ENCODE measurements at places on chromosomes 6 and 20.

DNA sequence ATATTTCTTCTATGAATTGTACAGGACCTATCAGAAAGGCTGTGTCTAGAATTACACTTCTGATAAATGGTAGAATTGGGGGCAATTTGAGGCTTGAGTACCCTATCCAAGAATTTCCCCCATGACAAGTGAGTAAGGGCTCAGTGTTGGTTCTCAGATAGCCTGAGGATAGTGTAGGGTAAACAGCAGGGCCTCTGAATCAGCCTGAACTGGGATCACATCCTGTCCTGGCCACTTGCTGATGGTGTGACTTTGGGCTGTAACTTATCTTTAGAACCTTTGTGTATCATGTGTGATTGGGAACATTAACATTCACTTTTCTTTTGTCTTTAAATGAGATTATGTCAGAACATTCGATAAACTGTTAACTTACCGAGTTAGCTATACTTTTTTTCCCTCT lies 151.0 kb downstream of the CLIC5 start:
- DNase-seq: no peak

GRCh38 chr6:136051140-136051775 lies 198.9 kb downstream of the MTFR2 start:
- no peak for DNase-seq

GRCh38 chr6:35048031-35048613 lies 93.0 kb downstream of the TCP11 start:
- no peak for DNase-seq

- DNase-seq: no peak
Measured at GRCh38 chr6:20415304-20415703, 13.6 kb downstream of the E2F3 start.

DNA sequence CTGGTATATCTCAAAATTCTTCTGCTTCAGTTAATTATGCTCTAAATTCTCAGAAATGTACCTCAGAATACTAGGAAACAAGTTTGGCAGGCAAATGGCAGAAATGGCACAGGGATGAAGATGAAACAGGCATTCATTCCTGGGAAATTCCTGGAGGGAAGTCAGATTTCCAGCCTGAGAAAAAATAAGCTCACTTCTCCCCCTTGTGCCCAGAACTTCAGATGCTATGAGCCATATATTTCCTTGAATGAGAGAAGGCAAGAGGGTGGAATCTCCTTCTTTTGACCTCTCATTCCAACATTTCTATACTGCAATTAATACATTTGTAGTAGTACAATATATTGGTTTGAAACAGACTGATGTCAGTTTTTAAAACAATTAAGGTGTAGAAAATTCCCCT lies 22.8 kb downstream of the RGS17 start:
- DNase-seq: peak; percentile 52

DNA sequence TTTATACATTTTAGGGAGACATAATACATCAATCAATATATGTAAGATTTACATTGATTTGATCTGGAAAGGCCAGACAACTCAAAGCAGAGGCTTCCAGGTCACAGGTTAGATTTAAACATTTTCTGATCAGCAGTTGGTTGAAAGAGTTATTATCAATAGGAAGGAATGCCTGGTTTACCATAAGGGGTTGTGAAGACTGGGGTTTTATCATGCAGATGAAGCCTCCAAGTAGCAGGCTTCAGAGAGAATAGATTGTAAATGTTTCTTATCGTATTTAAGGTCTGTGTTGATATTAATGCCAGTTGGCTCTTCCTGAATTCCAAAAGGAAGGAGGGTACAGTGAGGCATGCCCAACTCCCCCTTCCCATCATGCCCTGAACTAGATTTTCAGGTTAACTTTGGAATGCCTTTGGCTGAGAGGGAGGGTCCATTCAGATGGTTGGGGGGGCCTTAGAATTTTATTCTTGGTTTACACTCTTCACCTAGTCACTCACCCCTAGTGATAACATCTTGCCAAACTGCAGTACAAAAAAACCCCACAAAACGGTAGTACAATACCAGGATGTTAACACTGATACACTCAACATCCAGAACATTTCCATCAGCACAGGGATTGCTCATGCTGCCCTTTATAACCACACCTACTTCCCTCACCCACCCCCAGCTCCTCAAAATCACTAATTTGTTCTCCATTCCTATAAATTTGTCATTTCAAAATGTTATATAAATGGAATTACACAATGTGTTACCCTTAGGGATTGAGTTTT lies 259.6 kb upstream of the PLN start:
- peak; percentile 4 for DNase-seq

GRCh38 chr6:26420688-26421171 lies 18.7 kb downstream of the BTN3A1 start:
- no peak for DNase-seq

GRCh38 chr20:53954723-53955658 lies 115.4 kb downstream of the BCAS1 start:
- DNase-seq: no peak

GRCh38 chr6:149964308-149965193 lies 808 bp downstream of the ULBP1 start:
- DNase-seq: peak; percentile 28

- DNase-seq: no peak
Measured at GRCh38 chr6:106973018-106973835, 1.3 kb downstream of the CD24 start.

- DNase-seq: peak; percentile 93
Measured at GRCh38 chr6:15608396-15608795, 54.4 kb downstream of the DTNBP1 start.

DNA sequence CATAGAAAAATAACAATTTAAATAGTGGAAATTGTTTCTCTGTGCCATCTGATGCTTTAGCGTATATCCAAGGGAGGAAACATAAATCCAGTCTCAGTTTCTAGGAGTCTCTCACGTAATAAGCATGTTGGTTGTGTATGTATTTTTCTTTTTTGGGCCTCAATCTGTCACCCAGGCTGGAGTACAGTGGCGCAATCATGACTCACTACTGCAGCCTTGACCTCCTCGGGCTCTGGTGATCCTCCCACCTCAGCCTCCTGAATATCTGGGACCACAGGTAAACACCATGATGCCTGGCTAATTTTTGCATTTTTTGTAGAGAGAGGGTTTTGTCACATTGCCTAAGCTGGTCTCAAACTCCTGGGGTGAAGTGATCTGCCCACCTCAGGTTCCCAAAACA lies 78.6 kb upstream of the PLN start:
- DNase-seq: no peak

DNA sequence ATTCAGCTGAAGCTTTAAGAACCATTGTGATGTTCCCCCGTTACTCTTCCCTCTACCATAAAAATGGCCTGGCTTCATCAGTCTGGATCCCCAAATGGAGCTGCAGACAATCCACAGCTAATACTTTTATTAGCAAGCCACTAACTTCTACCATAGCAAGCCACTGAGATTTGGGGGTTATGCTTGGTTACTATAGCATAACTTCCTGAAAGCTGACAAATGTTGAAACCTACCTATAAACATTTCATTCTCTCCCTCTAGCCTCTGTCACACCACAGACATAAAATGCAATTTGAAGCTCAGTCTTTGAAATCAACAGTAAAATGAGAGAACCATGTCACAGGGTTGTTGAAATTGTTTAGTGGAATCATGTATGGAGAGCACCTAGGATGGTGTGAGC lies 3.0 kb upstream of the HTR1E start:
- no peak for DNase-seq

DNA sequence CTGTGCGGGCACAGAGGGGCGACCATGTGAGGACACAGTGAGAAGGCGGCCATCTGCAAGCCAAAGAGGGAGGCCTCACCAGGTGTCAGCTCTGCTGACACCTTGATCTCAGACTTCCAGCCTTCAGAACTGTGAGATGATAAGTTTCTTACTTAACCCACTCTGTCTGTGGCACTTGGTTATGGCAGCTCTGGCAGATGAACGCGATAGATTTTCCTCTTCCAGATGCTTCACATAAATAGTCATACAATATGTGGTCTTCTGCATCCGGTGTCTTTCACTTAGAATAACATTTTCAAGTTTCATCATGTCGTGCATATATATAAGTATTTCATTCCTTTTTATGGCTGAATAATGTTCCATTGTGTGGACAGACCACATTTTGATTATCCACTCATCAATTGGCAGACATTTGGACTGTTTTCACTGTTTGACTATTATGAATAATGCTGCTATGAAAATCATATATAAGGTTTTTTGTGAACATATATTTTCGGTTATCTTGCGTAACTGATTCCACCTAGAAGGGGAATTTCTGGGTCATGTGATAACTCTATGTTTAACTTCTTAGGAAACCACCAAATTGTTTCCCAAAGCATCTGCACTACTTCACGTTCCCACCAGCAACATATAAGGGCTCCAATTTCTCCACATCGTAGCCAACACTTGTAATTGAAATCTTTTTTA lies 30.2 kb downstream of the PRR18 start:
- DNase-seq: no peak

GRCh38 chr6:81751388-81752083 lies 945 bp downstream of the TENT5A start:
- peak; percentile 24 for DNase-seq

- DNase-seq: no peak
Measured at GRCh38 chr20:42697962-42698361, 491.7 kb downstream of the PTPRT start.

GRCh38 chr6:84774157-84774984 lies 10.0 kb upstream of the TBX18 start:
- peak; percentile 71 for DNase-seq

GRCh38 chr20:52972190-52972937 lies at the start of gene TSHZ2:
Gene TSHZ2, plus strand, starts transcription at chr20:52972358. Its CDS starts 936 bp downstream, at chr20:52973294.
- DNase-seq: peak; percentile 67

DNA sequence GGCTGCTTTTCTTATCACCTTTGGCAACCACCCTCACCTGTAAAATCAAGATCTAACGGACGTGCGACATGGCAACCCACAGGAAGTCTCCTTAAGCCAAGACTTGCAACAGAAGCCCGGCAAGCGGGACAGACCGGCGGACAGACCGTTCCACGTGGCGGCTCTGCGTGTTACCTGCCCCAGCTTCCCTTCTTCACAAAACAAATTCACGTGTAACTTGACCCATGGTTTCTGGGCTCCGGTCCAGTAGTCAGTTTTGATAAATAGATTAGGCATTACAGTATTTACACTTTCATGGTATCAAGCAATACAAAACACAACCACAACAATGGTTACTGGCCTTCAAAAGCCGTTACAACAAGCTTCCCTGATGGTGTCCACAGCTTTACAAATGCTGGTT lies 133.8 kb downstream of the PRND start:
- DNase-seq: no peak

DNA sequence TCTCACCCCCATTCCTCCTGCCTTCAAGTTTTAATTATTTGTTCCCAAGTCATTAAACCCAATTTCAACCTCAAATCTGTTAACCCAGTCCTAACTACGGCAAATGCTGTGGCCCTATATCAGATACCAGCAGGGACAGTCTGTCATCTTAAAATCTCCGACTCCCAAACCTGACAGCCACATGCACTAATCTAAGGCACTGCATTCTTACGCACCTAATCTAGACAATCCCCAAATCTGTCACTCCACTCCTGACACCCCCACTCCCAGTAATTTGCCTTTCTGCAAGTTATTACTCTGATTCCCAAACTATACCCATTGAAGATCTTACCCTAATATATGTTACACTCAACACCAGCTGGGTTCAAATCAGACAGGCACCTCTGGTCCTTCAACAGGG lies 2.5 kb downstream of the MTCH1 start:
- DNase-seq: no peak

GRCh38 chr20:41054070-41054846 lies 25.6 kb downstream of the TOP1 start:
- no peak for DNase-seq

GRCh38 chr6:170291271-170292110 lies 613 bp upstream of the DLL1 start:
- no peak for DNase-seq

GRCh38 chr6:203661-204060 lies 88.6 kb upstream of the DUSP22 start:
- DNase-seq: no peak

DNA sequence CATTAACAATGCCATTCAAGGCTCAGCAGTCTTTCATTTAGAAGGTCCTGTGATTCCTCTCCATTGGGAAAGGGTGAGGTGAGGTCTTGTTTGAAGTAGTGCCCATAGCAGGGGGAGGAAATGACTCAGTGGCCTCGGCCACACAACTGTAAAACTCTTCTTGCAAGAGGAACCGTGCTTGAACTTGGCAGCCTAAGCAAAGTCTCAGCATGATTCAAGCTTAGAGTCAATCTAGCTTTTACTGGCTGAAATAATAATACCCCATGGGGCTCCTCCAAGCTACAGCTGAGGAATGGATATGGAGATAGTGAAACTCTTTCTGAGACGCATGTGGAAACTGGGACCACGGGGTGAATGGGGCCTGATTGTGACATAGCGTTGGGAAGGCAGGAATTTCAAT lies 428.2 kb downstream of the BMP2 start:
- peak; percentile 3 for DNase-seq

DNA sequence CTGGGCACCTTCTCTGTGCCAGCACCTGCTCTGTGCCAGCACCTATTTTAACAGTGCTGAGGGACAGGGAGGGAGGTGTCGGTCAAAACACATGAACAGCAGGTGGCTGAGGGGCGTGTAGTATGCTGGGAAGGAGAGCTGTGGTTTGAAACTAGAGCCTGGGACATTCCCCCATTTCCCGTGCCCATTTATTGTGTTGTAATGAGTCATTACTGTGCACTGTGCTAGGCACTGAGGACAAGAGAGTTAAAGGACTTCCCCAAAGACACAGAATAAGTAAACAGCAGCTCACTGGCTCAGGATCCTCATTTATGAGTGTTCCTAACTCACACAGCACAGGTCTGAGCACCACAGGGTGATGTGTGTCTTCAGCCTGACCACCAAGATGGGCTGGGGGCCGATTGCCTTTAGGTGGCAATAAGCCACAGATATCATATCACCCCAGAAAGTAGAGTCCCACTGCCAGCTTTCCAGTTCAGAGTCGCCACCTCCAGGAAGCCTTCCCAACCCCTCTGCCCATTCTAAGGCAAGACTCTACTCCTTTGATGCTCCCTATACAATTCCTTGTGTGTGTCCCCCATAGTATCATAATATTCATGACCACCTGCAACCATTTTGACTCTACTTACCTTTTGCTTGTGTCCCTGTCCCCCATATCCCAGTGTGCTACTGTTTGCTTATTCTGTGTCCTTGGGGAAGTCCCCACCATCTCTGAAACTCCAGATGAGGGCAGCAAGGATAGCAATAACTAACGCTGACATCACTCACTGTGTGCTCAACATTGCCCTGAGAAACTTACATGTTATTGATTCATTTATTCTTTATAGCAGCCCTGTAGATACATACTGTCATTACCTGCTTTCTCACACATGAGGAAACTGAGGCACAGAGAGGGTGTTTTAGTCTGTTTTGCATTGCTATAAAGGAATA lies 87.3 kb downstream of the TOX2 start:
- no peak for DNase-seq

GRCh38 chr20:31607640-31608250 lies 2.7 kb downstream of the ID1 start:
- DNase-seq: no peak

- no peak for DNase-seq
Measured at GRCh38 chr20:51494241-51495110, 48.0 kb downstream of the NFATC2 start.

- DNase-seq: no peak
Measured at GRCh38 chr6:21519642-21520041, 73.9 kb upstream of the SOX4 start.

- DNase-seq: no peak
Measured at GRCh38 chr6:19070520-19070919, 683.4 kb downstream of the RNF144B start.

GRCh38 chr6:134416418-134417154 lies 98.7 kb upstream of the SGK1 start:
- peak; percentile 61 for DNase-seq
